A172 (cell line): ENCODE measurements at places on chromosomes 12 and 14. TPM values are rescaled to one million over a fixed set of nuclear protein-coding genes. Genes with fewer than 3 reads are reported as not detected.

SLC10A1 gene
- total RNA-seq = 0.03 TPM in 1 of 2 replicates, not detected in the other

RBP5 gene
- 0.31 TPM in 1 of 2 replicates, not detected in the other for total RNA-seq

PLEKHH1 gene
- 1.3 and 5.0 TPM in 2 replicates for total RNA-seq

PTPN11 gene
- total RNA-seq = 75.6 and 100 TPM in 2 replicates

RNASE7 gene
- total RNA-seq = not detected in 2 replicates

DNA sequence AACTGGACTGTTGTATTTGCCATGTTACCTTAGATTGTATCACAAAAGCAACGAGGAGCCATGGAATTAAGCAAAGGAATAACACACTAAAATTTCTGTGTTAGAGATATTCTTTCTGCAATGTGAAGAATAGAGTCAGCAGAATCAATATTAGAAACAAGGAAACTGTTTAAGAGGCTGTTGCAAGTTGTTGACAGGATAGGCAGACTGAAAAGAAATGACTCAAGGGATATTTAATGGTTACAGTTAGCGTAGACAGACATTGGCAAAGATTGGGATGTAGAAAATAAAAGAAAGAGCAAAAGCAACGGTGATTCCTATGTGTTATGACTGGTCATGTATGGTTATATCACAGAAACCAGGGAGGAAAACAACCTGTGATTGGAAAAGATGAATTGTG lies 299.0 kb upstream of the PPFIA2 start:
- no peak for DNase-seq

DNA sequence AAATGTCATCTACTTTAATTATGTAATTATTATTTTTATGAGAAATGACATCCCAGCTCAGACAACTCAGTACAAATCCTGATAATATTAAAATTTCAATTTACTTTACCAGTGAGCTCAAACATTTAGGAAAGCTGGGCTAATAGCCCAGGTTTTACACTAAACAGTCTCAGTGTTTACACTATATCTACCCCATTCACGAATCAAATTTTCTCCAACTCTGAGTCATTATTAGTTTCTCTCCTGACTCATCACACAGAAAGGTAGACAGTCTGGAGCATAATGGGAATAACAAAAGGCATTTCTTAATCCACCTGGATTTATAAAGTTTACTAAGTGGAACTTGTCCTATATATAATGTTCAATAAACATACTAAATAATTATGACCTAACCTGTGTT lies 5.7 kb downstream of the PAWR start:
- DNase-seq = peak; percentile 53

GRCh38 chr14:63770187-63770807 lies 42.4 kb upstream of the SGPP1 start:
- peak; percentile 29 for DNase-seq

DNA sequence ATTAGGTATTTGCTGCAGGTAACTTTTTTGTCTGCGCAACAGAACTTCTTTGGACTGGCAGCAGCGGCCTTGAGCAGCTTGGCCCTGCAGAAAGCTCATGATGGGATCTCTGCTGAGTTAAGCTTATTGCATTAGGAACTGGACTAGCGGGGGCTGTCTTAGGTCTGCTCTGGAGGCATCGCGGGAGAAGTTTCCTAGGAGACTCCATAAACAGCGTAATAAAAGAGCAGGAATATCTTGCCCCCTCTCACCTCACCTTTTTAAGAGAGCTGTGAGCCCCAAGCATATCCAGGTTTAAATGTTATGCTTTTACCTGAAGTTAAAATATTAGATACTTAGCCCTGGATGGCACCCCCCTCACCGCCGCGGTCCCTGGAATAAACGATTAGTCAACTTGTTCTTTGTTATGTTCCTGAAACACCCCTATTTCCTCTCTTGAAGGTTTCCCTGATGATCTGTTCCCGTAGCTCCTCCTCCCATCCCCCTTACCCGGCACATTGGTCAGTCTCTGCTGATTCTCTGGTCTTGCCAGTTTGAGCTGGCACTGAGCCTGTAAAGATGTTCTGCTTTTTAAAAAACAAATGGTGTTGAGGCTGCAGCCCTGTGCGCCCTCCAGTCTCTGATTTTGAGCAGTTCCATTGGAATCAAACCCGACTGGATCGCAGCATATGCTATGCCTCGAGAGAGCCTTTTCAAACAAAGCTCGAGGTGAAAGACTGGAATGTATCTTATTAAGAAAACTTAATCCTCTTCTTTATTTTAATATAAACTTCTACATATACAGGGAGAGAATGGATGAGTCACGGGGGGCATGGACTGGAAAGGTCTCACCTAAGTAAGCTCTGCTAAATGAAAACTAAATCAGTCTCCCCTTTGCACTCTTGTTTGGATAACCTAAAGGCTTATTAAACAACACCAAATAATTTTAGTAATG lies 1.9 kb downstream of the MLXIP start:
- peak; percentile 66 for DNase-seq
